ENCODE measurements at places on chromosomes 1 and 21.

DNA sequence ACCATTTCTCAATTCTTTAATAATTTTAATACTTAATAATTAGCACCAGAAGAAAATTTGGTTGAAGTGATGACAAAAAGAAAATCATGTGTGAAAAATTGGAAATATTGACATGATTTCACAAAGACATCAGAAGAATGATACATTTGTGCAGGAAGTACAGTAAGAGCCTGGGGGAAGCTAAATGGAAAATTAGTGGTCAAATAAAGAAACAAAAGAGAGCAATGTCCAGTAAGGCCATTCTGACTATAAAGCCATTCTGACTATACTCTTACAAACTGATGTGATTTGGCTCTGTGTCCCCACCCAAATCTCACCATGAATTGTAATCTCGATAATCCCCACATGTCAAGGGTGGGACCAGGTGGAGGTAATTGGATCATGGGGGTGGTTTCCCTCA, 48.6 kb upstream of the KCNE1 start:
- no peak for DNase-seq

GRCh38 chr1:172638885-172639831, 19.7 kb upstream of the FASLG start:
- peak; percentile 97 for DNase-seq

DNA sequence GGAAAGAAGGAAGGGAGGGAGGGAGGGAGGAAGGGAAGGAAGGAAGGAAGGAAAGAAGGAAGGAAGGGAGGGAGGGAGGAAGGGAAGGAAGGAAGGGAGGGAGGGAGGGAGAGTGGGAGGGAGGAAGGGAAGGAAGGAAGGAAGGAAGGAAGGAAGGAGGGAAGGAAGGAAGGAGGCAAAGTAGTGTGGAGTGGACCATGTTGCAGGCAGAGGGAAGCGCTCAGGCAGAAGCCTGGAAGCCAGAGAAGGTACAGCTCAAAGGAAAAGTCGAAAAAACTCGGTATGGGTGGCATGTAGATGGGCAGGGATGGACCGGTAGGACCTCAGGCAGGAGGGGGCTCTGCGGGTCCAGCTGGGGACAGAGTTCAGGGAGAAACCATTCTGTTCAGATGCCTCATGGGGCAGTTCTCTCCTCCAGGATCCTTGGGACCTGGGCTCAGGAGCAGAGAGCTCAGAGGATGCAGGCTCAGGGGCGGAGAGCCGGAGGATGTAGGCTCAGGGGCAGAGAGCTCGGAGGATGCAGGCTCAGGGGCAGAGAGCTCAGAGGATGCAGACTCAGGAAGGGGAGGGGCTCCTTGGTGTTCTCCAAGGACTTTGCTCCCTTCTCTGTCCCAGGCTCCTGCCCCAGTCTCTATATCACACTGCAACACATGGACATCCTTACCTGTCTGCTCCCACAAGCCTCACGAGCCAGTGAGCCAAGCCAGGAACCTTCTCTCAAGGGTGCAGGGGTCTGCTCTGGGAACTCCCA, 13.6 kb upstream of the PADI3 start:
- no peak for DNase-seq

GRCh38 chr21:42905195-42905594, 12.1 kb downstream of the NDUFV3 start:
- DNase-seq = no peak

DNA sequence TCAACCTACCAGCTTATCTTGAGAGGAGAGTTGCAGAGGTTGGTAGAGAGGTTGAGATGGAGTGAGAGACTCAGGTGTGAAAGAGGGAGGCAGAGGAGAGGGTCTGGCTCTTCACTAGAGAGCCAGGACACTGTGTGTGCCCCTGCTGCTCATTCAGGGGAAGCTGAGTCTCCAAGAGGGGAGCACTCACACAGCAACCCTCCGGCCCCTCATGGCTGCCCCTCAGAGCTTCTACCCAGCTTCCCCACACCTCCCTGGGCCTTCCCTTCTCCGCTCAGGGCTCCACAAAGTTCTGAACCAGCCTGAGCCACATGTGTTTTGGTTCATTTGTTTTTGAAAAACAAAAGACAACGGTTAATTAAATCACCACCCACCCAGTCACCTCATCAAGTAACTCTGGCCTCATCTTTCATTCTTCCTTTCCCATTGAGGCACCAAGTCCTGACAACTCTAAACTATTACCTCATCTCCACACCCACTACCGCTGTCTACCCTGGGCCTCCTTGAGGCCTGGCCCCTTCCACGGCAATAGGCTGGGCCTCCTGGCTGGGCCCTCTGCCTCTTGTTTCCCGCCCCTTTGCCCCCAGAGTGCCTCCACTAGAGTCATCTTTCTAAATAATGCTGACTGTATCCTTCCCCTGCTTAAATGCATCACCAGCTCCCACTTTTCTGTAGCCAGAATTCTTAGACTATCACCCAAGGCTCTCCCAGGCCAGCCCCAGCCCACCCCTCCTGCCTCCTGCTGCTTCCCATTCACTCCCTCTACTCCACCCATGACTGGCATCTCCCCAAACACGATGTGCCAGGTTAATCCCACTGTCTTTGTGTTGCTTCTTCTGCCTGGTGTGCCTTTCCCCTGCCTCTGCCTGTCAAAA, 33.0 kb downstream of the TNNT2 start:
- peak; percentile 79 for DNase-seq

DNA sequence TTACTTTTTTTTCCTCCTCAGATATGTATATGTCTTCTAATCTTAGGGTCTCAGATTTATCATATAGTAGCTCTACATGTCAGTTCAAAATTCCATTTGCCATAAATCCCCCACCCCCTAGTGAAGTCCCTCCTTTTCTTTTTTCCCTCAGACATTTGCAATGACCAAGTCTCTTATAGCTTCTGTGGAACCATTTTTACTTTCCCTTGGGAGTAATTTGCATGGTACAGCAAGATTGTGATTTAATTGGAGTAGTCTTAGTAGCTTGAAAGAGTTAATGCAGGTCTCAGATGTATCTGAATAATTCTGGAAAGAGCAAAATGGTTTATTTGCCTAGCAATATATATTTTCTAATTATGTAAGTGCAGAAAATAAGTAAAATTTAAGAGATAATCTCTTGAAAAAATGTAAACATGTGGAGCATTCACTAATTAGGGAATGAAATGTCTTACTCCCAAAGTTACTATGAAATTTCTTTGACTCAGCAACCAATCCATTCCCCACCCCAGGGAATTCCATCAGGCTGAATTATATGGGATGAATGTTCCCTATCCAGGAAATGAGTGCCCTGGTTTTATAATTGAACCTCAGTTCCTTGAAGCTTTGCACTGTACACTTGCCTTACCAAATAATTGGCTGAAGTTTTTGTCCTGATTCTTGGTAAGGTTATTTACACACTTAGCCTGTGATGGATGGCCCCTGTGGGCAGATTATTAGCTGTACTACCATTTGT, 267.0 kb downstream of the DNM3 start:
- DNase-seq = peak; percentile 31

DNA sequence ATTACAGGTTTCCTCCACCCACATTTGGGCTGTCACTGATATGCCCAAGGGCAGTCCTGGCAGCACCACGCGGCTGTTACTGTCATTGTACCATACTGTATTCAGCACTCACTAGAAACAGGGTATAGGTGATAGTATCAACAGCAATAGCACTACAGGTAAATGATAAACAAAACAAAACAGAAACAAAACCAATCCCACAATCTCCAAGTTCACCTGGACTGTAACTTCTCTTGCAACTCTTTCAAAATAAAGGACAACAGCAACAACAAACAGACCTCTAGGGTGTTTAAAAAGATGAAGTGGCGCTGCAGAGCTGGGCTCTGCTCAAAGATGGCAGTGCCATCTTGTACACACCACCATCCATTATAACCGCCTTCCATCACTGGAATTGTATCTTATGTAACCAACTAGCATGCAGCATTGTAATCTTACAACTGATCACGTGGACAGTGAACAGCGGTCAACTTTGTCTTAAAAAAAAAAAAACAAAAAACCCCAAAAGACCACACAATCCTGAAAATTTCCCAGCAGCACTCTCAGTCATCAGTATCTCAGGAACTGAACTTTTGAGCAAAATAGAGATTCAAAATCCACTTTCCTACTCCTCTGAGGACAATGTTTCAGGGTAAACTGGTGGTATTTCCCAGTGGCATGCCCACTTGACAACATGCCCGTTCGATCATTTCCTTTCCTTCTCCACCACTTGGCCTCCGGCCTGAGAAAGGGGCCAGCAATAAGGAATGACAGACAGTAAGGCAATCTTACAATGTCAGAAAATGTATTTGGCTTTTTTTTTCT, 3.8 kb downstream of the IRF2BP2 start:
- peak; percentile 59 for DNase-seq

- DNase-seq = peak; percentile 33
Observed at GRCh38 chr1:189269011-189269410, 1208.7 kb downstream of the BRINP3 start.

DNA sequence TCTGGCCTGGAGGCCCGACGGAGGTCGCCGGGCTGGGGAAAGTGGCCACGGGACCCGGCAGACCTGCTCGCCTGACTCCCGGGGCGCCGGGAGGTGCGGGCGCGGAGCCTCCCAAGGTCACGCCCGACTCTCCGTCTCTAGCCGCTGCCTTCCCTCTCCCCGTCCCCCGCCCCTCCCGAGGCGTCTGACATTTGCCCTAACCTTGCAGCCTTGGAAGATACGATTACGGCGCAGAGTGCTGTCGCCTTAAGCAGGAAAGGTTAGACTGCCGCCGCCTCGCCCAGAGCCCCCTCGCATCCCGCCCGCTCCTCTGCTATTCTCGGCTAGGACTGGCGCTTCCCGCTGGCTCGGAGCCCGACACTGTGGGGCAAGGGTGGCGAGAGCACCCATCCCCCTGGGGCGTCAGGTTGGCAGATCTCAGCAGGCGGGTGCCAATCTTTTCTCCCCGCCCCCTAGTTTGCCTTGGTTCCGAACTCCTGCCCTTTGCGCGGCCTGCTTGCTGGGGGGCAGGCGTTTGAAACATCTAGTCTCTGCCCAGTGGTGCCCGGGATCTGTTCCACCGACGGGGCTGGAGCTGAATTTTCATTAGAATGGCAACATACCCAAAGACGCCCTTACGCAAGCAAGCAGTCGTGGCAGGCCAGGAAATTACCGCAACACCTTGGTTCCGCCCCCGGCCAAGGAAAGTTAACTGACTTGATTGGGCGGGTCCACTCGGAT, 835 bp downstream of the PGM1 start:
- DNase-seq = peak; percentile 87

- DNase-seq = no peak
Observed at GRCh38 chr1:6062670-6063069, 17.0 kb downstream of the KCNAB2 start.

DNA sequence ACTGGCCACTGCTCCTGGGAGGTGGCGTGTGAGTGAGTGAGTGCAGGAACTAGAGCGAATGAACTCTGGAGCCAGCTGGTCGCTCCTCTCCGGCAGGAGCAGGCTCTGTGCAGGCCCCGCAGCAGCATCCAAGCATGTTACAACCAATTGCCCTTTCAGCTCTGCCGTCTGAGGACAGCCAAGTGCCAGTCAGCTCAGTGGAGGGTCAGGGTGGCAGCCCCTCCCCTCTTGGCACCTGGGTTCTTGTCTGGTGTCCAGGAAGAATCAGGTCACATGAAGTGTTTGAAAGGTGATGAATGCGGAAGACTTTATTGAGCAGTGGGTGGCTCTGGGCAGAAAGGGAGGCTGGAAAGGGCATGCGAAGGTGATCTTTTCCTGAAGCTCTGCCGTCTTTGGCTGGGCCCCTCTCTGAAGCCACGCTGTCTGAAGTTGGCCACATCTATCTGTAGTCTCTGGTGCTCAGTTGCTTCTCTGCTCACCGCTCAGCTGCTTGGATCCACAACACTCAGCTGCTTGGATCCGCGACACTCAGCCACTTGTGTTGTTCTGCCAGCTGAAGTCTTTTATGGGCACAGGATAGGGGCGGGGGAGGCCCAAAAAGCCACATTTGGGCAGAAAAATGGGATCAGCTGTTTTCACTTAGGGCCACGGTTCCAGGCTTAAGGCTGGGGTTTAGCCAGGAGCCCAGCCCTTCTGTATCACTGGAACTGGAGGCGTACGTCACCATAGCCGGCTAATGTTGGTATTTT, 139.8 kb downstream of the ADSS2 start:
- no peak for DNase-seq

- no peak for DNase-seq
Observed at GRCh38 chr21:27212441-27212840, 245.6 kb upstream of the ADAMTS5 start.

GRCh38 chr1:237684236-237684635, 206.5 kb downstream of the ZP4 start:
- peak; percentile 17 for DNase-seq

- no peak for DNase-seq
Observed at GRCh38 chr1:151289080-151289935, 7.2 kb downstream of the ZNF687 start.

Data from epithelial cell of esophagus (primary cell).